NCI-H2107 (cell line): ENCODE measurements at places on chromosomes 2 and 18.

GRCh38 chr2:188414869-188415753, 123.4 kb downstream of the GULP1 start:
- no peak for DNase-seq

DNA sequence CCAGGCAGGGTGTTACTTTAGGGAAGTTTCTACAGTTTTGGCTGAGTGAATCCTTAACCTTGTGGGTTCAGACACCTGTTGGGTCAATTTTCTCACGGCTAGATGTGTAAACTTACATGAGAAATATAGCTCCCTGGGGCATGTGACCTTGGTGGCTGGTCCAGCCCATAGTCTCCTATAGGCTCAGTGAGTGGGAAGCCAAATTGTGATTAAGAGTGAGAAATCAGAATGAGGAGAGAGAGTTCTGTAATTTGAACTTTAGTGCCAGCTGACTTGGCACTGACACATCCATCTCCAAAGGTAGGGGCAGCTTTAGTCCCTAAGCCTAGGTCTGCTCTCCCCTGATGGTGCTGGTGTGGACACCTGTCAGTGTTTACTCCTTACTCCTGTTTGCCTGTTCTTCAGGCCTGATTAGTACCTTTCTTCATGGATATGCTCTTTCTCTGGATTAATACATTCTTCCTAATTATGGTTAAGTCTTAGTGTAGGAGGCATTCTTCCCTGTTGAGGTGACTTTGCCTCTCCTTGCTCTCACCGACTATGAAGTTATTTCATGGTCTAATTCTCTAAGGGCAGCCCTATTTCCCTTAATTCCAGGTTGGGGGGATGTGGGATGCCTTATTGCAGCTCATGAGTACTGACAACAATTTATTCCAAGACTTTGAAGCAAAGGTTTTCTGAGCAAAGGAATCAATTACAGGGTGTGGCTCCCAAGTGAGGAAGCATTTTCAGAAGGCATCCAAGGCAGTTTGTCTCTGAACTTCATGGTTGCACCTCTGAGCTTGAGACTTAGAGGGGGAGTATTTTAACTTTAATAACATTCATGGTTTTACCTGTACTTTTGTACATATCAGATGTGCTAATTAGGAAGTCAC, 177.3 kb downstream of the DYSF start:
- DNase-seq, result no peak

GRCh38 chr2:127034051-127034450, 72.9 kb downstream of the BIN1 start:
- DNase-seq, result no peak

GRCh38 chr2:114661971-114662939, 219.8 kb downstream of the DPP10 start:
- no peak for DNase-seq

DNA sequence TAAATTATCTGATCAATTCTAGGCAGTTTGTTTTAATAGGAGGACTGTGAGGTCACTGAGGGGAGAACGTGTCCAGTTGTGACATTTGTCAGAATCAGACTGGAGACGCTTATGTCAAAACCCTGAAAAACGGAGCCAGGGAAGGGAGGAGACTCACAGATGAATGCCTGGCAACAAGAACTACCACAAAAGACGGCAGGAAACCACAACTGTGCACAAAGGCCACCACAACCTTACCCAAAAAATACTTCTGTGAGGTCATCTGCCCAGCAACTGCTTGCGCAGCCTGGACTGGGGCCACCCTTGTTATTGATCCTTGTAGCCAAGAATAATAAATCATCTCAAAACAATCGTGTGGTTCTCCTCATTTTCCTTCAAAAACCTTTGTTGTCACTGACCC, 173.0 kb upstream of the ALKAL2 start:
- DNase-seq, result no peak
